ENCODE measurements at places on chromosomes 3 and 15.
A peak's percentile ranks its signal among the peaks of the same experiment; 100 is the strongest.

GRCh38 chr3:179933080-179933479, 103.7 kb downstream of the PEX5L start:
- no peak for DNase-seq

- no peak for DNase-seq
Measured at GRCh38 chr3:32819551-32820348, 2.0 kb downstream of the TRIM71 start.

GRCh38 chr3:23116081-23116837, 86.9 kb upstream of the UBE2E2 start:
- no peak for DNase-seq

- peak; percentile 64 for DNase-seq
Measured at GRCh38 chr15:62254137-62254934, 89.3 kb upstream of the C2CD4B start.

Data from activated naive CD4-positive, alpha-beta T cell treated with anti-CD3 and anti-CD28 coated beads, Interleukin-2, amount 50 U/mL, for 16 hours (primary cell).